ENCODE measurements at places on chromosomes 2 and 18.

DNA sequence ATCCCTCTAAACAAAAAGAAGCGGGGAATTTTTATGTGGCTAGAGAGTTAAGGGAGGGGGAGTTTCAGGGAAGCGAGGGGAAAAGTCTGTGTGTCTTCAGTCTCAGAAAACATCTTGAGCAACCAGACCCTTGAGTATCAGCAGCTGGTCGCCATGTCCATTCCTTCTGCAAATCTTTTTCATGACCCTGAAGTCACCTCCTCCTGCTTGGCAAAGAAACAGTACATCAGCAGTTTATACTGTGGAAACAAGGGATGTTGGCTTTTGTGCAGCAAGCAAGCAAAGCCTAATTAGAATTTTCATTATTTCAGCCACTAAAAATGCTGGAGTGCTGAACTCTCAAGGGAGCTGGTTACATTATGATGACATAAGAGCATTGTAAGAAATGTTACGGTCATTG is 187.4 kb upstream of the SLC8A1 start:
- no peak for DNase-seq

DNA sequence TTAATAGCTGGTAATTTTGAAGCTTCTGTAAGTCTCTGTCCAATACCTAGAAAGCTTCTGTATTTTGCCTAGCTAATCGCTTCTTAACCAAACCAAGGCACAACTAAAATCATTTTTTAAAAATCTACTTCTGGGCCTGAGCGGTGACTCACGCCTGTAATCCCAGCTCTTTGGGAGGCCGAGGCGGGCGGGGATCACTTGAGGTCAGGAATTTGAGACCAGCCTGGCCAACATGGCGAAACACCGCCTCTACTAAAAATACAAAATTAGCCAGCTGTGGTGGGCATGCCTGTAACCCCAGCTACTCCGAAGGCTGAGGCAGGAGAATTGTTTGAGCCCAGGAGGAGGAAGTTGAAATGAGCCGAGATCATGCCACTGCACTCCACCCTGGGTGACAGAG is 148.6 kb upstream of the FIGN start:
- DNase-seq: no peak

DNA sequence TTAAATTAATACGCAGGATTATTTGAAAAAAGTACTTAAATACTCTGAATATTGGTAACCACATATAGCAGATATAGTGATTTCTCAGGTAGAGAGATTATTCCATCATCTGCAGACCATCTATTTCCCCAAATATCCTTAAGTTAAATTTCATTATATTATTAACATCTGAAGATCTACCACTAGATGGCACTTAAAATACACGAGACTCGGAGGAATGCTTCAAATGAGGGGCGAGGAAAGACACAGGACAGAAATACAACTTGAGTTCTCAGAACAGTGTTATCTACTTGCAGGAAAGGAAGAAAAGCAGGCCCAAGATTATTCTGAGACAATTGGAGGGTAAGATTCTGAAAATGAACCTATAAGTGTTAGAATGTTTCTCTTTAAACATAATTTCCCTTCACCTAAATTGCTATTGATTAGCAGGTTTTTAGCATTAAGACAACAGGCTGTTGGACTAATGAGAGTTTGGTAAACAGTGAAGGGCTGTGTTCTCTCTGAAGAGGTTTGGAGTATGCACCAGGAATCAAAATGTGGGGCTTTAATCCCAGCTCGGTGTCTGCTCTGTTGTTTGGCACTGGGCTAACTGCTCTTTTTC is 76.9 kb upstream of the GCFC2 start:
- peak; percentile 30 for DNase-seq

DNA sequence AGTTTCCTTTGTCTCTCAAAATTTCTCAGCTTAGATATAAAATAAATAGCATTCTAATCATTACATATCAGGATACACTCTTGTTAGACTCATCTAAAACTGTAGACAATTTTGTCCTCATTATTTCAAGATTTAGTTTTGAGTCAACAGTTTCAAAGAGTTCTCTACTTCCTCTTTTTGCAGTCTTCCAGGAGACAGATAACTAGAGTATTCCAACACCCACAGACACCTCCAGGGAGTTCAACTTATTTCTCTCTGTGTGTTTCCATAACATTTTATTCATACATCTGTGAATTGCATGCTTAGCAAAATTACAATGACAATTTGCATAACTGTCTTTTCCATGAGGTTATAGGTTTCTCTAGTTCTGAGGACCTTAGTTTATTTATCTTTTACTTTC is 166.6 kb upstream of the HNMT start:
- no peak for DNase-seq

GRCh38 chr2:9032121-9032520 is 28.6 kb upstream of the MBOAT2 start:
- no peak for DNase-seq

DNA sequence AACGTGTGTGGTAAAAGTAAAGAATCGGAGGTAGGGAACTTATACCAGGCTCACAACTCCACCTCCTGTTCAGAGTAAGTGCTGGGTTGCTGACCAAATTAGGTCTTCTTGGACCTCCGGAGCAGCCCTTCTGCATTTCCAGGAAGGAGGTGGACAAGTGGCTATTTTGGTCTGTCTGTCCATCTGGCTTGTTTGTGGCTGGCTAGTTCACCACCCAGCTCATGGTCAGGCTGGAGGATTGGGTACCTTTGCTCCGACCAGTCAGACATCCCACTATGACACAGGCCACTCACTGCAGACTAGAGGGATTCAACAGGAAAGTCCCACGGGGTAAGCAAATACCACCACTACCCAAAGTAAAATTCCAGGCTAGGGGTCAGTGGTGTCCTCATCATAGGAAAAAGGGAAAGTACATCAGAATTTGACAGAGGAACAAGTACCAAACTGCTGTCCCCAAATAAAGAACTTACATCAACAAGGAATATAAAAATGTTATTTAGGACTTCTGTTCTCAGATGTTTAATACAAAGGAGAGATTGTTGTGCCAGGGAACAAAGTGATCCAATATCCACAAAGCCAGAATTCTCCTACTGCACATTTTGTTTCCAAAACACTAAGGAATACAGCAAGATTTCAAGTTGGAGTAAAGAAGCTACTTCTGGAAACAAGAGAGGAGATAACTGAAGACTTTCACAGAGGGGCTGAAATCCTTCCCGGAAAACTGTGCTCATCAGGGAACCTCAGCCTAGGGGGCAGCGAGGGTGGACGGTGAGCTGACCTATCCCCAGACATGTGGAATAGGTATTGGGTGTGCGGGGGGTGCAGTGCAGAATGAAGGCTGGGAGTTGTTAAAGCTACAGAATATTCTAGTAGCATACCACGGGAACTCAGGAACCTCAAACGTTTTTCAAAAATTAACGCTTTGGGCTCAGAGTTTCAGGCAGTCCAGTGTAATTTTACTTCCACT is 56.9 kb downstream of the BCL2 start:
- DNase-seq: no peak

DNA sequence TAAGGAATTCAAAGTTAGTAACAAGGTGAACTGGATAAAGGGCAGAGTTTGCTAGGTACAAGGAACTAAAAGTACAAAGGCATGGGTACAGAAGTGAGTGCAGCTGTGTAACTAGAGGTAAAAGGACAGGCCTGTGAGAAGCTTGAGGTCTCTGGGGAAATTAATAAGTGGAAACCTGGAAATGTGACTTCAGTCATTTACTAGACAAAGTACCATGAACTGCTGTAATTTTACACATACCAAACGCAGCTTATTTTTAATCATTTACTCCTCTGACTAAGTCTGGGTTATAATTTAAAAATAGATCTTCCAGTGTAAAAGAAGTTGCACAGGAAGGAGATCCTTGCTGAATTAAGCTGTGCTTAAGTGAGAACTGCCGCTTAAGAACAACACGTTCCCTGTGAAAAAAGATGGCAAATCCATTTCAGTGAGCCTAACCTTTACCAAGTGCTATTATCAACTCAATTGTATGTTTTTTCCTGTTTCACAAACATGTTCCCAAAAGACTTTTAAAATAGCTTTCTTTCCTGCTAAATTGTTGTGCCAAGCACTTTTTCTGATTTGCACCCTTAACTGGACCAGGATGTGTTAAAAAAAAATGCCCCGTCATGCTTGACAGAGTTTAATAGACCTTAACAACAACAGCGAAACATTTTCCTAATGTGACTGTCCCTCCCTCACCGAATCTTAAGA is 44.3 kb downstream of the CALCRL start:
- no peak for DNase-seq

- no peak for DNase-seq
These were observed 18.5 kb downstream of the DHRS9 start for GRCh38 chr2:169087757-169088379.

DNA sequence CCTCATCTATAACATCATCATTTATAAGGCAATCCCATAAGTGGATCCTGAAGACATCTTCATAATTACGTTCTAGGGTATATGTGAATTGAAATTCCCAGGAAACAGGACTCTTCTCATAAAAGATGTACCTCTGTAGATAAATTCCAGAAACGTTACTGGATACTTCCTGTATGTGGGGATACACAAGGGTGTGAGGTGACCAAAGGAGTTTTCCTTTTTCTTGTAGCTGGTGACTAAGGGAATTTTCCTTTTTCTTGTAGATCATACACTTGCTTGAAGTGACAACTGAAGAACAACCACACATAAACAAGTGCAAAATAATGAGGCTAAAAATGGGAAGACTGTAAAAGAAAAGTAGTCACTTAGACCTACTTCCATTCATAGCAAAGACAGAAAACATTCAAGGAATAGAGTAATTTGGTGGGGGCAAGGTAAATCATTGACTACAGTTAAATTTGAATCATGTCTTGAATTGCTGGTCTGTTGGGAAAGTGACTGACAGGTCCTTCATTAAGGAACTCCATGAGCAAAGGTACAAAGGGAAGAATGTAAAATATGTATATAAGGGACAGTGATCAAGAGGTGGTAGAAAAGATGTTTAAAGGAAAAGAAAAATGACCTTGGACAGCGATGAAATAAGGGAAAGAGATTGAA is 53.2 kb upstream of the UBE2E3 start:
- DNase-seq: no peak

DNA sequence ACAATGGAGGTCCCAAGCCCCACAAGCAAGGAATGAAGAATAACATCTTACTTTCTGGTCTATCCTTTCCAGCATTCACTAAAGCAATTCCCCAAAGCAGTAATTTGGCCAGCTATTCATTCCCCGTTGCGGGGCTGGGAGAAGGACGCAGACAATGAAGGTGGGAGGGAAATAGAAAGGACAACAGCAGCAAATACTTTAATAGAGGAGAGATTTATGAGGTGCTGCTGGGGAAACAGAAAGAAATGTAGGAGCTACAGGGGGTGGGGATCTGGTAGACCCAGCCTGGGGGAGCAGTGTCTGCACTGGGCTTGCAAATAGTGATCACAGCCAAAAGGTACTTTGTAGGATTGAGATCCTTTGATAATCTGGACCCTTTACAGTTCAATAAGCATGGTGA is 13.9 kb upstream of the ATL2 start:
- DNase-seq: peak; percentile 87

DNA sequence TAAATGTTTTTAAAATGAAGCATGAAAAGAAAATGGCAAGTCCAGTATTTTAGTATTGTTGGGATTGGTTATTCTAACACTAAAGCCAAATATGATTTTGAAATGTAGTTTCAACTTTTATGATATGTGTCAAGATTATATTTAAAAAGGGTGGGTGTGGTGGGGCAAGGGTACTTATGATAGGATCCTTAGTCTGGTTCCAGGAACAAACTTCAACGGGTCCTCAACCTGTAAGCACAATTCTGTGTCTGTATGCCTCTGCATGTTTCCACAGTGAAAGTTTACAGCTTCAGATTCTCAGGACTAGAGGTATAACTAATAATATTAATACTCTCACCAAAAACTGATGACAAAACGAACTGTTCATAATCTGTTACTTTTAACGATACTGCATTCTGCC is 5.8 kb downstream of the USP34 start:
- no peak for DNase-seq

DNA sequence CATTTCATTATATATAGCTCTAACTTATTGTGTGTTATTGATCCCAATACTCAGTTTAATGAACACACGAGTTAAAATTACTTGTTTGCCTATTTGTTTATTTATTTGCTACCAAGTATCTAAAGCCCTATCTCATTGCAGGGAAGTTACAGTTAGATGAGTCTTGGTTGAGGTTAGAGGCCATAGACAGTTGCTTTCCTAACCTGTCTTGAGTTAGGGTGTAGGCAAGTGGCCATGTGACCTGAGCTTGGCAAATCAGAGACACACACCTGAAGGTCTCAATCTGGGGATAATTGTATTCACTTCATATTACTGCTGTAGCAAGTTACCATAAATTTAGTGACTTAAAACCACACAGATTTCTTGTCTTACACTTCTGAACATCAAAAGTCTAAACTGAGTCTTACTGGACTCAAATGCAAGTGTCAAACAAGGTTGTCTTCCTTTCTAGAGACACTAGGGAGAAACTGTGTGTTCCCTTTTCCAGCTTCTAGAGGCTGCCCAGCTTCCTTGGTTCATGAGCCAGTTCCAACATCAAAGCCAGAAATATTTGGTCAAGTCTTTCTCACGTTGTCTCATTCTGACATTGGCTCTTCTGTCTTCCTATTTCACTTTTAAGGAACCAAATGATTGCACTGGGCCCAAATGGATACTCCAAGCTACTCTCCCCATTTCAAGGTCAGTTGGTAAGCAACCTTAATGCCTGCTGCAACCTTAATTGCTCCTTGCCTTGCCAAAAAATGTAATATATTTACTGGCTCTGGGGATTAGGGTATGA is 39.7 kb downstream of the COL3A1 start:
- no peak for DNase-seq

- DNase-seq: no peak
These were observed 901 bp downstream of the WDFY1 start for GRCh38 chr2:223944166-223944702.

DNA sequence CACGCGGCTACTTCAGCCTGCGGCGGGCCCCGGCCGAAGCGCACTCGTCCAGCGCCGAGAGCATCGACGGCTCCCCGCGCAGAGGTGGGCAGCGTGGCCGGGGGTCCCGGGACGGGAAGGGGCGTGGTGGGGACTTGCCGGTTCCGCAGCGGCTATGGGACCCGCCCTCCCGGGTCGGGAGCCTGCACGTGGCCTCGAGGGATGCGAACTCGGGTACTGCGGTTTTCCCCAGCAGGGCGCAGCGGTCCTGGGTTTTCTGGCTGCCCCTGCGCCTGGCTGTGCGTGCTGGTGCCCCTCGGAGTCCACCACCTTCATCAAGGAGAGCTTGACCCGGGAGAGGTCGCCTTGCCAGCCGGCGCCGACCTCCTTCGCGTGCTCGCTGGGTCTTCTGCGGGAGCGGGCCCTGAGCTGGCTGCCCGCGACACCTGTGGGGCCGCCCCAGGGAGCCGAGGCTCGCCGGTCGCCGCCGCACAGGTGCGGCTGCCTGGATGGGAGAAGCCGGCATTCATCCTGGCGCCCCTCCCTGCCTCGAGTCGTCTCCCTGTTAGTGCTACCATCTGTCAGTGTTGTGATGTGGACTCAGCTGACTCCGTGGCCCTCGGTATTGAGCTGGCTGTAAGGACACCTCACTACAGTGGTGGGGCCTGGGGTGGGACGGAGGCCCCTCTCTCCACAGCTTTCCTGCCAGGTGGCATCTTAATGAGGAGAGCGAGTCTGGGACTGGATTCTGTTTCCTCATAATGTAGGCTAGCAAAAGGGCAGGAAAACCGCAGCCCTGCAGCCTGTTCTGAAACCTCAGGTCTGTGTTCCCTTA is 177.3 kb downstream of the AGAP1 start:
- no peak for DNase-seq

All from HAP-1 (cell line).